ENCODE measurements at places on chromosomes 12 and 14.

DNA sequence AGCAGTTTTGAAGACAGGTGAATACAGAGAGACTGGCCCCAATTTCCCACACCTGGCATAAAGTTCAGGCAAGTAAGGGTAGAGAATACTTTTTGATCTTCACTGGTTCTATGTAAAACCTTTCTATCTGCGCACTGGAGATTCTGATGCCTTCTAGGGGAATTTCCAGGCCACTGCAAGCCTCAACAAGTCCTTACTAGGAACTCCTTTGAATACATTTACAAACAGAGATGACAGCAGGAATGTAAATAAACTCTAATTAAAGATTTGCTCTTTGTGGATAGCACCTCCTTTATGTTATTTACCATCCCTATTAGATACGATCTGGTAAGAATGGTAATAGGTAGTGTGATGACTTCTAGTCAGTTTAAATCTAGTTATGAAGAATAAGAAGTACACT is 69.2 kb downstream of the NTN4 start:
- DNase-seq: no peak

DNA sequence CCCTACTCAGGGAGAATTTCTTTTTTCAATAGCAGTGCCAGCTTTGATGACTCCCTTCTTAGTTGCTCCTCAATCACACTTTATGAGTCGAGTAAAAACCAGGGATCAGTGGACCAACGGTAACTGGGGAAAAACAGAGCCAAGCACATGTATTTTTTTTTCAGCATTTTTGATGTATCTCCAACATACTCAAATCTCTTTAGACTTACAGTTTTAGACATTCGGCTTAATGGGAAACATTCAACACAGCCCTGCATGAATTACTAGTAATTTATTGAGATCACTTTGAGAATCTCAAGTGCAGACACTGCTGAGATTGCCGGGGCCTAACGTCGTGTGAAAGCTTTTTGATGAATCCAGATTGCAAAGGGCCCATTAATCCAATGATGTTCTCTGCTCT is 306.7 kb downstream of the NUAK1 start:
- DNase-seq: no peak

GRCh38 chr12:27627123-27627852 is 69.0 kb upstream of the REP15 start:
- no peak for DNase-seq

DNA sequence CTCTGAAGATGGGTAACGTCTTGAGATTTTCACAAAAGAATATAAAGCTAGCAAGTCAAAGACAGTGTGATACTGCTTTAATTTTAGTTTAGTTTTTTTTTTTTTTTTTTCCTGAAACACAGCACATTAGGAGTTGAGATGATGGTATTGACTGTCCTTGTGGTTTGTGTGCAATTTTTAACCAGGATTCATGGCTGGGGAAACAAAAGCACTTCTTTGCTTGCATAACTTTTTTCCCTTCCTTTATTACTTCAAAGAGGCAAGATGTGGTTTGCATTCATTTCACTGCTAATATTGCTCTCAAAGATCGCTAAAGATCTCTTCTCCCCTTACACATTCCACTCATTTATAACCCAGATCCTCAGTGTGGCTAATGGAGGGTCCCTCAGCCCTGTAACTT is 157.1 kb upstream of the PZP start:
- no peak for DNase-seq

- DNase-seq: no peak
These were observed 11.9 kb downstream of the STYX start for GRCh38 chr14:52741865-52742264.

DNA sequence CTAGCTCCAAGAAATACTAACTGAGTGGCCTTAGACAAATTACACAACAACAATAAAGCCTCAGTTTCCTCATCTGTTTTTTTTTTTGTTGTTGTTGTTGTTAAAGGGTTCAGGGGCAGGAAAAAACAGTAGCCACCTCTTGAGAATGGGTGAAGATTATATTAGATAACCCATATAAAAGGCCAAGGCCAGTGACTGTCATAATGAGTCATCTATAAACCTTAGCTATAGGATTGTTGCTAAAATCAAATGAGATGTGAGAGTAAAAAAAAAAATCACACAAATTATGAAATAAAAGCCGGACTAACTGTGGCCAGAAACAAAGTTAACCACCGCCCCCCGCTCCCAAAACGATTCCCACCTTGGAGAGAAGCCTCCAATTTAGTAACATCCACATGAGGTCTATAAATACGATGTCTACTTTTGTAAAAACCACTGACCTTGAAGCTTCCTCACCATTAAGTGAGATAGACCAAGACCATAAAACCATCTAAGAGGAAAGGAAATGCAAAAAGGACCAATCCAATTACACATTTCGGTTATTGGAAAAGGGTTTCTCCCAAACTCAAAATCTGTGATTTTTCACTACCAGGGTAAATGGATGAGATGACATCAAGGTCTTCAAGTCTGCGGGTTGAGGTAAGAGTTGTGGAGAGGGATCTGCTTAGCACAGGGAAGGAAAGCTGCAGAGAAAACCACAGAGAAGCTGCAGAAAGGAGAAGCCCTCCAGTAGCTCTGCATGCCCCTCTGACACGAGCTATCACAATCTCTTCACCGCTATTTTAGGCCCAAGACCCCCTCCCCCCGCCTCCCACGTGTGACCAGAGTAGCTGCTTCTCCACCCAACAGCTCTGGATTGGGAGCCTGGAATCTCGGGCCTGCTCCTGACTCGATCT is 1.0 kb downstream of the NAA25 start:
- no peak for DNase-seq

DNA sequence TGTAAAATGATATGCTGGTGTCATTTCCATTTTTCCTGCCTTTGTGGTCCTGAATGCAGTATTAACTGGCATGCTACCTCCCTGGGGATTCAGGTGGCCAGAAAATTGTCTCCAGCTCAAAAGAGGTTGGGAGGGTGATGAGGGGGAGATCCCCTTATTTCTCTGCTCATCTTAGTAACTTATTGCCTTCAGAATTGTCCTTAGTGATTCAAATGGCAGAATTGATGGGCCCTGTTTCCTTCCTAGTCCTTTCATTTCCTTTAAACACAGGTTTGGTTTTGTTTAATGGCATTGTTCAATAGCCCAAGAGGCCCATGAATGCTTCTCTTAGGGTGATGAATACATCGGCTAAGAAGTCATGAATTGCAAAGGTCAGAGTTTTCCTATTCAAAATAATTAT is 207.0 kb downstream of the SLC41A2 start:
- no peak for DNase-seq
